ENCODE measurements at places on chromosomes 3 and 15.

DNA sequence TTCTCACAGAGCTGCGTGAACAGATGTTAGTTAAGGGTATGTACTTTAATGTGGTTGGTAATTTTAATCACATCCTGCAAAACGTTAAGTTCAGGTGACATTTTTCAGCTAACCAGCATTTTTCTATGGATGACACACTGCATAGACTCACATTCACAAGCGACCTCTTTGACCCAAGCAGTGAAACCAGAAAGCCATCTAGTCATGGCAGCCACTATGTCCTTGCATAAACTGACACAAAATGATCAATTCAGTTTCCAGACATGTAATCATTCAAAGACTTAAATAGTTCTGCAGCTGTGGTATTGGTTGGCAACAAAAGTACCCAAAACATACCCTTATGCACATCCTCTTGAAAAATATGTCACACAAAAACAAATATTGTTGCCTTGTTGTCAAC, 7.4 kb upstream of the CAPN7 start:
- DNase-seq, result no peak

- DNase-seq, result peak; percentile 50
Measured at GRCh38 chr3:127822682-127823425, 539 bp upstream of the MGLL start.

- peak; percentile 44 for DNase-seq
Measured at GRCh38 chr15:38554354-38554753, 10.3 kb downstream of the RASGRP1 start.

- no peak for DNase-seq
Measured at GRCh38 chr15:100614336-100614735, 11.9 kb downstream of the ASB7 start.

GRCh38 chr3:123733805-123734526, 149.1 kb upstream of the HACD2 start:
- DNase-seq, result peak; percentile 97

GRCh38 chr15:39497759-39498565, 82.9 kb upstream of the THBS1 start:
- no peak for DNase-seq

DNA sequence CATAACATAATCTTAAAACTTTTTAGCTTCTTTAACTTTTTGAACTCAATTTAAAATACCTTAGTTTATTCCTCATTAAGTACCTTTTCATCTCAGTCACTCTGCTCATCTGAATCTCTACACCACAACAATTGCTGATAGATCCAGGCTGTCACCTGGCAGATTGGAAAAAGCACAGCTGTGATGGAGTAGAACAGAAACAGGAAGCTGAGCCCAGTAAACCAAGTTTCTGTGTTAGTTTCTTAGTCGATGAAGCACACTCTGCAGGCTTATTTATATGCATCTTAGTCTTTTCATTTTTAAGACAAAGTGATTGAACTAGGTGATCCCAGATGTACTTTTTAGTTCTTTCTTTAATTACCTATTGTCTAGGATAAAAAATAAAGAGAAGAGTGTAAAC, 1398.0 kb upstream of the ALCAM start:
- DNase-seq, result no peak

DNA sequence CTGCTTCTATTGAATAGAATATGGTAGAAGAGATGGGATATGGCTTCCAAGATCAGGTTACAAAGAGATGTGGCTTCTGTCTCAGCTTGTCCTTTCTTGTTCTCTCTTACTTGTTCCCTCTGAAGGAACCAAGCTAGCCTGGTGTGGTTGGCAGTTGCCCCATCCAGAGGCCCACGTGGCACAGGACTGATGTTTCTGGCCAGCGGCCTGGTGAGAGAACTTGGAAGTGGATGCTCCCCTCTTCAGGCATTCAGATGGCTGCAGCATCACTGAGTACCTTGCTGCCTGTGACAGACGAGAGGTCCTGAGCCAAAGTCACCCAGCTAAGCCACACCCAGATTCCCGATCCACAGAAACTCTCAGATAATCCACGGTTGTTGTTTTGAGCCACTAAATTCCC, 183.6 kb downstream of the NSMCE3 start:
- DNase-seq, result no peak

GRCh38 chr3:102790747-102791325, 356.0 kb downstream of the ZPLD1 start:
- peak; percentile 47 for DNase-seq

DNA sequence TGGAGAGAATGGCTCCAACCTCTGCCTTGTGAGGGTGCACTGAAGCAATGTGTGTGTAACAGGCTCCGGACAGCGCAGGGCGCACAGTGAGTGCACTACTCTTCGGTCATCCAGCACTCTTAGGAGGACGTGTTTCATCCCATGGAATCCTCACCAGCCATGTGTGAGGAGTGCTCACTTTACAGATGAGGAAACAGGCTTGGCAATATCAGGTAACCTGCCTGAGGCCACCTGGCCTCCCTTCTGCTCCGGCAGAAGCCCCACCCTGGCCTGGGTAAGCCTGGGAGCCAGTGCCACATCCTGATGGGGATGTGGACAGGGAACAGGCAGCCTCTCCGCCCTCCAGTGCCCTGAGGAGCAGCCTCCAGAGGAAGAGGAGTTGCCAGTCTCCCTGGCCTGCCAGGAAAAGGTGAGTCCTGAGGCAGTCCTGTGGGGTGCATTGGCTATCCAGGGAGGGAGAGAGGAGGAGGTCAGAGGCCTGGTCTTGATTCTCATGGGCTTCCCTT, 39.4 kb upstream of the LIMD1 start:
- DNase-seq, result no peak

DNA sequence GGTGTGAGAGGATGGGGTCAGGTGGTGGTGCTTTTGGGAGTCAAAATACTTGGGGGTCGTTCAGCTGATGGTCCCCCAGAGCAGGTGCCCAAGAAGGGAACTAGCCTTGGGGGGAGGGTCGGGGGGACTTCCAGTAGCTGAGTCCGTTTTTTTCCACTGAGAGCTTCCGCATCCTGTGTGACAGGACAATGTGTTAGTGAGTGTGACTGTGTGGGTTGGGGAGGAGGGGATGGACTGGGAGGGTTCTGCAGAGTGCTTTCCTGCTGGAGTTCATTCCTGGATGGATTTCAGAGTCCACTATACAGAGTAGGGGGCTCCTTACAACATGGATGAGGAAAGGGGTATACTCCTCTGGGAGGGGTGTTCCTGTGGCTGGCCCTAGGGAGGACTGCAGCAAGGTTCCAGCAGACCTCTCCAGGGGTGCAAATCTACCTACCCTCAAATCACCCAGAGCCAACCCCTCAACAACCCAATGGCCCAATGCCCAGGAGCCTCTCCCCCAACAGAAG, 601 bp upstream of the HYAL2 start:
- no peak for DNase-seq

DNA sequence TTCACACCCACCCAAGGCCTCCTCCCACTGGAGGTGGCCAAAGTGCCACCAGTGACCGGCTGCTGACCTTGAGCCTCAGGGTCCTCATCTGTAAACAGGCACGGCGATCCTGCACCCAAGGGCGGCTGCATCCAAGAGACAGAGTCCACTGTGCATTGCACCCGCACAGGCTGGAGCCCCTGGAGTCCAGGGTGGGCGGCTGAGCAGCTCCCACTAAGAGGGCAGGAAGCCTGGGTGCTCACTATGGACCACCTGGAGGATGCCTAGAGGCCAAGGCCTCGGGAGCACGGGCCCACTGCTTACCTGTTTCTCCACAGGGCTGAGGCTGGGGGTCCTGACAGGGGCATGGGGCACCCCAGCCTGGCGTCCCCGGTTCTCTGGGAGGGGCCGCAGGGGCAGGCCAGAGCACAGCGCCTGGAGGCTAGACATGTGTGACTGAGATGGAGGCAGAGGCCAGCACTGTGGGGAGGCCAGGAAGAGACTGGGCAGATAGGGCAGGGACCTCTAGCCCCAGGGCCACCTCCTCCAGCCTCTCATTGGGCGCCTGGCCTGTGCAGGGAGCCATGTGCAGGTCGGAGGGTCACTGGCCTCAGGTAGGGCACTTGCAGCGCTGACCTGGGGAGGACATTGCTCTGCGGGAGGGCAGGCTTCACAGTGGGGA, at the start of gene UROC1:
Gene UROC1 (minus strand): TSS at position 483 of the 661 bp plus-strand sequence. CDS start 54 bp downstream, at position 429.
- DNase-seq, result no peak

GRCh38 chr3:34268032-34268709, 469.7 kb downstream of the PDCD6IP start:
- no peak for DNase-seq

DNA sequence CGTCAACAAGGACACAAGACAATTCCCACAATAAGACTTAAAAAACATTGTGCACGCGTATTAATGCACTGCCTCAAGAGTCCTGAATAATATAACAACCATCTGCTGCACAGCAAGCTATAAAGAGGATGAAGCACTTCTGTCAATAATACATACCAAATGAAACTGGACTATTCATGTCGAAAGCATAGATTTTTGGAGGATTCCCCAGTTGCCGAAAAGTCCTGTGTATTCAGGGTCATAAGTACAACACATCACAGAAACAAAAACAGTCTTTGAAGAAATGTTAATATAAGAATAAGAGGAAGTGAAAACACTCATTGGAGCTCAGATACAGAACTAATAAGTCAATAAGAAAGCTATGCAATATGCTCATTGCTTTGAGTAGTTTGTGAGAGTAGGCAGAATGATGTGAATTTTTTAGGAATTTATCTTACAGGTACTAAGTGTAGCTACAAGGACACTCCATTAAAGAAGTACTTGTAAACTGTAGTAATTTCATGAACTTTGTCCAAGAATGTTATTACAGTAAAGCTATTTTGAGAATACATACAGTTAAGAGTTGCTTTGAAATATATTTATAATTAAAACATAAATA, 31.6 kb downstream of the CBLB start:
- no peak for DNase-seq

DNA sequence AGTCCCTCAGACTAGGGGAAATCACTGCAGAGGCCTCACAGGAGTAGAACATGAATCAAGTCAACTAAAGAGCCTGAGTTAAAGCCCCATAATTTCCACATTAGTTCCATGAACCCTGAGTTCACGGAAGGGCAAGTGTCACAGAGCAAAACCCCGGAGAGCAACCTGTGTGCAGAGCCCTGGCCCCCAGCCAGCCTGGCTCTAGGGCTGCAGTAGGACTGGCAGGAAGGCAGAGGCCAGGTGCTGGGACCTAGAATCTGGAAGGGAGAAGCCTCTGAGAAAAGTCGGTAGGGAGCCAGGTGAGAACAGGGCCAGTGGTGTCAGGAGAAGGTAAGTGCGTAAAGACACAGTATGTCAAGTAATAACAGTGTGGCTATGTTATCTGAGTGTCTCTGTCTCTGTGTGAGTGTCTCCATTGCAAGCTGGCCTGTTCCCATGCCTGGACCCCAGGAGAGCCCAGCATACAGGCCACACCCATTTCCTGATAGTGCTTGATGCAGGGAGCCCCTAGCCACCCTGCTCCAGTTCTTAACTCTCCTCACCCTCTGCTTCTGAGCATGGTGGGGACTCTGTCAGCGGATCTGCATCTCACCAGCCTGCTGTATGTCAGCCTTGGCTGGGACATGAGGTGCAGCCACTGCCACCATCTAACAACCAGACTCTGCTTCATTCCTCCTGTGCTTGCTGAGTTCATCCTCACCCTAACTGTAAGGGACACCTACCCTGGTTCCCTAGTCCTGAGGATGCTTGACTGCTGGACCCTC, 11.3 kb upstream of the MANF start:
- DNase-seq, result no peak

- DNase-seq, result peak; percentile 67
Measured at GRCh38 chr15:34038871-34039789, at the start of gene AVEN. Gene AVEN (minus strand): TSS chr15:34039204. CDS start chr15:34039046, 158 bp downstream.

- no peak for DNase-seq
Measured at GRCh38 chr3:152718810-152719209, 116.1 kb upstream of the P2RY1 start.

DNA sequence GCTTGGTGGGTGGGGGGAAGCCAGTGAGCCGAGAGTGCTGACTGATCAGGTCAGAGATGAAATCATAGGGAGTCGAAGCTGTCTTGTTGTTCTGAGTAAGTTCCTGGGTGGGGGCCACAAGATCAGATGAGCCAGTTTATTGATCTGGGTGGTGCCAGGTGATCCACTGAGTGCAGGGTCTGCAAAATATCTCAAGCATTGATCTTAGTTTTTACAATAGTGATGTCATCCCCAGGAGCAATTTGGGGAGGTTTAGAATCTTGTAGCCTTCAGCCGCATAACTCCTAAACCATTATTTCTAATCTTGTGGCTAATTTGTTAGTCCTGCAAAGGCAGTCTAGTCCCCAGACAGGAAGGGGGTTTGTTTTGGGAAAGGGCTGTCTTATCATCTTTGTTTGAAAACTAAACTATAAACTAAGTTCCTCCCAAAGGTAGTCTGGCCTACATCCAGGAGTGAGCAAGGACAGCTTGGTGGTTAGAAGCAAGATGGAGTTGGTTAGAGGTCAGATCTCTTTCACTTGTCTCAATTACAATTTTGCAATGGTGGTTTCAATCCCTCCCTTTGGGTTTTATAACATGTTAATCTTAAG, 18.7 kb upstream of the MTMR14 start:
- DNase-seq, result no peak

GRCh38 chr3:77427528-77427927, 387.6 kb downstream of the ROBO2 start:
- DNase-seq, result no peak

GRCh38 chr15:78004919-78005634, 72.4 kb downstream of the TBC1D2B start:
- DNase-seq, result peak; percentile 95

DNA sequence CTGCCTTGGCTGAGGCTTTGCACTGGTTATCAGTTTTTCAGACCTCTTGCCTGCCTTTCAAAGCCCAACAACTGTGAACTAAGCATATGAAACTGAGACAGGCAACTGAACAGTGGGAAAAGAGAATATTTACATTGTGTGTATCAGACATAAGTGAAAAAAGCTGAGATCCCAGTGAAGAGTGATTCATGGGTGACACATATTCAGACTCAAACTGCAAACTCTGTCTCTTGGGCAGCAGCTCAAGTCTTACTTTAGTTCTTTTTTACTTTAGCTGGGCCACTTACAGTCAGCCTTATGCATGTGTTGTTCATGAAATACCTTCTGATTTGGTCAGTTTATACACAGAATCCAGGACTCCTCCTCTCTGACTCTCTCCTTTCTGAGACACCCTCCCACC, 19.2 kb downstream of the SUCLG2 start:
- peak; percentile 88 for DNase-seq

DNA sequence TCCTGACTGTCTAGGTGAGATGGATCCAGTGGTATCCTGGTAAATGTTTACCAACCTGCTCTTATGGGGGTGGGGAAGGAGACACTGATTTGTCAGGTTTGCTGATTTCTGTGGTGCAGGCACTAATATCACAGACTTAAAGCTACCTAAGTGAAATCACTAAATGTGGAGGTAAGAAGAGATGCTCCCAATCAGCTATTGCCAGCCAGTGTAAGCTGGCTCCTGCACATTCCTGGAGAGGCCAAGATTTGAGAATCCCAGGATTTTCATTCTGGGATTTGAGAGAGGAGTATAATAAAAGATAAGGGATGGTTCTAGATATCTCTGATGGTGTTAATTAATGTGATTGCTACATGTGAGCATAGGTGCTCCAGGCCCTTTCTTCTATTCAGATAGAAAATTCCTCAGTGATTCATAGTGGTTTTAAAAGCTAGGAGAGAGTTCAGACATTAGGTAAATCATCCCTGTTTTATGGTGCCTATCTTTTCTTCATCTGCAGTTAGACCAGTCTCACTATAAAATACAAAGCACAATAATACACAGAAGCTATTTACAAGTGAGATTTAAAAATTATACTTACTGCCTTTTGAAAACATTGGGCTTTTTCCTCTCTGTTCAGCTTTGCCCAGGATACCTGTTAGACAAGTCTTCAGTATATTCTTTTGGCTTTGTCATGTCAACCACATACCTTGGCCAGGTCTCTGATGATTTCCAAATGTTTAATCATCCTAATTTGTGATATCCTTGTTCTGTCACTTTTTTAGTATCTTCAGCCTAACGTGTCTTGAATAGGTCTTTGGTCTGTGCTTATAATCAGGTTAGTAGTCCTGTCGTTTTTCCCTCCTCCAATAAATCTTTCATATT, 90.9 kb downstream of the MBNL1 start:
- DNase-seq, result peak; percentile 44

- no peak for DNase-seq
Measured at GRCh38 chr3:48407542-48408099, 22.3 kb downstream of the PLXNB1 start.

All from EH (cell line).